Testis (tissue), 5 donors: ENCODE measurements at places on chromosomes 4 and X. TPM values are rescaled to one million over a fixed set of nuclear protein-coding genes. Genes with fewer than 3 reads are reported as not detected.
A peak's percentile ranks its signal among the peaks of the same experiment; 100 is the strongest.

- H3K4me3 ChIP-seq, result no peak overlapping the region
- H3K27ac ChIP-seq, result no peak overlapping the region
- DNase-seq, result no peak
These were observed 1.7 kb upstream of the SLC2A9 start for GRCh38 chr4:10023050-10023419.

DNA sequence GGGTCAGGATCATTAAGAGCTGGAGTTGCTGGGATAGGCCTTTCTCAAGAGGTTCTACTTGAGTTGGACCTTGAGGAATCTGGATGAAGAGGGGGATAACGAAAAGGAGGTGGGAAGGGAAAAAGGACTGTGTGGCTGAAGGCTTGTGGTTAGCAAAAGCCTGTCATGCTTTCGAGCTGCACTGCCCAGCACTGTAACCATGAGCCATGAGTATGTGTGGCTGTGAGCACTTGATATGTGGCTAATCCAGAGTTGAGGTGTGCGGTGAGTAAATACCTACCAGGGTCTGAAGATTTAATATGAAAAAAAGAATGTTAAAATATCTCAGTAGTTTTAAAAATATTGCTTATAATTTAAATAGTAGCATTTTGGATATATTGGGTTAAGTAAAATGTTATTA lies 11.4 kb downstream of the TMEM165 start:
- H3K27me3 ChIP-seq, result no peaks in the 10 kb centered on the region
- H3K4me3 ChIP-seq, result no peak overlapping the region
- H3K4me1 ChIP-seq, result no peaks in the 10 kb centered on the region
- H3K27ac ChIP-seq, result no peak overlapping the region

DNA sequence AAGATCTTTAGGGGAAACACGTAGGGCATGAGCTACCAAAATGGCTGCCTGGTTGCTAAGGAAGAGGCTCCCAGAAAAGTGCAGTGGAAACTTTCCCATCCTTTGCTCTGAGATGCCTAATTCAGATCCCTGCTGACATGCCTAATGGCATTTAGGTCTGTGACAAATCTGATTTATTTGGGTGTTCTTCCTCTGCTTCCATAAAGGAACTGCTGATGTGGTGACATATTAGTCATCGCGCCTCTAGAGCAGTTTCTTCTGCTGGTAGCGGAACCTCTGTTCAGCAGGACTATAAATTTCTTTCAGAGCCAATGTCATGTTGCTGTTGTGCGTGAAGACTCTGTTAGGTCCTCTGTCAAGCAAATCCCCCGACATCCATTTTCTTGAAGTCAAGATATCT lies 310.0 kb downstream of the PDHA2 start:
- H3K4me1 ChIP-seq, result no peaks in the 10 kb centered on the region
- H3K27me3 ChIP-seq, result no peaks in the 10 kb centered on the region
- peak overlapping the region; percentile 10 for H3K4me3 ChIP-seq
- no peak overlapping the region for H3K27ac ChIP-seq

- H3K4me3 ChIP-seq, result no peak overlapping the region
- no peak for DNase-seq
- H3K27ac ChIP-seq, result no peak overlapping the region
These were observed 1.5 kb upstream of the DIPK2B start for GRCh38 chrX:45202171-45202570.

DNA sequence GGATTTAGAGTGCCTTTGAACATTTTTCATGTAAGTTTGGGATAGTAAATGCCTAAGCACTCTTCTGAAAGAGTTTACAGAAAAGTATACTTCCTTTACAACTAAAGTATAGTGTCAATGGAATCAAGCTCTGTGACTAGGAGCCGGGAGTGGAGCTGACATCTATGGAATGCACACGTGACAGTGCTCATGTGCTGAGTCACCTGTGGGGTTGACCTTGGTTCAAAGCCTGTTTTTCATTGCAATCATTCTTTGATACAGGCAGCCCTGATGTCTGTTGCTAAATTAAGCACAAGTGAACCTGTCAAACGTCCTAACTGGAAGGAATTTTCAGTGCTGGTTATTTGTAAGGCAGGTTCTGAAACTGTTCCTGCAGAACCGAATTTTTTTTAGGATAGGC lies 82.5 kb downstream of the GPAT3 start:
- H3K27me3 ChIP-seq, result no peaks in the 10 kb centered on the region
- DNase-seq, result no peak
- no peaks in the 10 kb centered on the region for H3K4me1 ChIP-seq
- no peak overlapping the region for H3K4me3 ChIP-seq
- no peak overlapping the region for H3K27ac ChIP-seq
- H3K36me3 ChIP-seq, result no peaks in the 10 kb centered on the region

GRCh38 chr4:102563000-102563399 lies 61.8 kb downstream of the NFKB1 start:
- no peak for DNase-seq
- no peak overlapping the region for H3K4me3 ChIP-seq
- no peak overlapping the region for H3K27ac ChIP-seq
- no peaks in the 10 kb centered on the region for H3K27me3 ChIP-seq

DNA sequence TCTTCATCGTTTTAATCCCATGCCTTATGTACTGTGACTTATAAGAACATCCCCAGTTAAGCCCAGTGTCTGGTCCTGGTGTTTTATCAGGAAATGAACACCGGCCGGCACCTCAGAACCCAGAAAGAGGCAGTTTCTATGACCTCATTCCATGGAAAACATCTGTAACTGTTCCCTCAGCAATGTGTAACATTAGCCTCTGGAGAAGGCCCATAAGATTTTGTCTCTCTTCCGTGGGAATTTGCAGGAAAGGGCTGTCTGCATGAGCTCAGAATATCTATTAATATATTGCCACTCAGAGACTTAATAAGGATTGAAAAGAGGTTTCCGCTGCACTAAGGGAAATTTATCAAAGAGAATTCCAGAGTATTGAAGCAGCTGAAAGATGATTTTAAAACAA lies 3.1 kb upstream of the TCEANC start:
- H3K36me3 ChIP-seq, result no peaks in the 10 kb centered on the region
- H3K4me1 ChIP-seq, result no peaks in the 10 kb centered on the region
- H3K27ac ChIP-seq, result no peak overlapping the region
- DNase-seq, result no peak

- no peaks in the 10 kb centered on the region for H3K36me3 ChIP-seq
- H3K27ac ChIP-seq, result peak overlapping the region; percentile 98
- peak; percentile 79 for DNase-seq
- H3K4me3 ChIP-seq, result peak overlapping the region; percentile 74
- no peaks in the 10 kb centered on the region for H3K27me3 ChIP-seq
These were observed 840 bp upstream of the CLCN3 start for GRCh38 chr4:169619518-169619957.

GRCh38 chrX:33078273-33078672 lies 133.1 kb downstream of the DMD start:
- no peak for DNase-seq
- H3K27ac ChIP-seq, result no peak overlapping the region
- no peaks in the 10 kb centered on the region for H3K27me3 ChIP-seq
- H3K36me3 ChIP-seq, result no peaks in the 10 kb centered on the region

DNA sequence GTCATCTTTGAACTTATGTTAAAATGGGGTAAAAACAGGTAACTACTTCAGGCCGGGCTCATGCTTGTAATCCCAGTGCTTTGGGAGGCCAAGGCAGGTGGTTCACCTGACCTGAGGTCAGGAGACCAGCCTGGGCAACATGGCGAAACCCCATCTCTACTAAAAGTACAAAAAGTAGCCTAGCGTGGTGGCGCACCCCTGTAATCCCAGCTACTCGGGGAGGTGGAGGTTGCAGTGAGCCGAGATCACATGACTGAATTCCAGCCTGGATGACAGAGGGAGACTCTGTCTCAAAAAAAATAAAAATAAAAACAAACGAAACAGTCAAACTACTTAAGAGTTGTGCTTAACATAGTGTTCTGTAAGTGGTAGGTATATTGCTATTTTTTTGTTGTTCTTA lies 2.5 kb downstream of the DDX3X start:
- H3K36me3 ChIP-seq, result no peaks in the 10 kb centered on the region
- H3K27me3 ChIP-seq, result no peaks in the 10 kb centered on the region

- no peaks in the 10 kb centered on the region for H3K36me3 ChIP-seq
- no peak overlapping the region for H3K4me3 ChIP-seq
- peaks cover 7% of the 10 kb centered on the region for H3K4me1 ChIP-seq
- no peak overlapping the region for H3K27ac ChIP-seq
These were observed 82.5 kb downstream of the CPE start for GRCh38 chr4:165461159-165461821.

GRCh38 chr4:2886161-2886560 lies 42.5 kb downstream of the ADD1 start:
- no peaks in the 10 kb centered on the region for H3K36me3 ChIP-seq
- no peak overlapping the region for H3K27ac ChIP-seq
- H3K4me1 ChIP-seq, result peaks cover 1% of the 10 kb centered on the region
- H3K4me3 ChIP-seq, result no peak overlapping the region
- no peak for DNase-seq

DNA sequence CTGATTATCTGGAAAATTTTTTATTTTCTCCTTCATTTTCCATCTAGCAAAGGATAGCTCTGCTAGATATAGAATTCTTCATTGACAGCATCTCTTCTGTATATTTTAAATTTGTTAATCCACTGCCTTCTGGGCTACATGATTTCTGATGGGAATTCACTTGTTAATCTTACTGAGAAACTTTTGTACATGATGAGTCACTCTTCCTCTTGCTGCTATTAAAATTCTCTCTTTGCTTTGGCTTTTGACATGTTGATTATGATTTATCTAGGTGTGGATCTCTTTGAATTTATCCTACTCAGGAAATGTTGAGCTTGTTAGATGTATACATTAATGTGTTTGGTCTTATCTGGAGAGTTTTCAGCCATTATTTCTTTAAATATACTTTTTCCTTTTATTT lies 27.5 kb downstream of the OR13H1 start:
- DNase-seq, result no peak
- no peaks in the 10 kb centered on the region for H3K36me3 ChIP-seq
- H3K4me1 ChIP-seq, result no peaks in the 10 kb centered on the region
- H3K4me3 ChIP-seq, result no peak overlapping the region
- H3K27me3 ChIP-seq, result no peaks in the 10 kb centered on the region
- no peak overlapping the region for H3K27ac ChIP-seq

Gene ADAMTS3
- 6.8 TPM for total RNA-seq

- H3K27ac ChIP-seq, result no peak overlapping the region
- no peaks in the 10 kb centered on the region for H3K36me3 ChIP-seq
- no peaks in the 10 kb centered on the region for H3K27me3 ChIP-seq
These were observed 244.2 kb upstream of the MAB21L2 start for GRCh38 chr4:150337734-150338133.

DNA sequence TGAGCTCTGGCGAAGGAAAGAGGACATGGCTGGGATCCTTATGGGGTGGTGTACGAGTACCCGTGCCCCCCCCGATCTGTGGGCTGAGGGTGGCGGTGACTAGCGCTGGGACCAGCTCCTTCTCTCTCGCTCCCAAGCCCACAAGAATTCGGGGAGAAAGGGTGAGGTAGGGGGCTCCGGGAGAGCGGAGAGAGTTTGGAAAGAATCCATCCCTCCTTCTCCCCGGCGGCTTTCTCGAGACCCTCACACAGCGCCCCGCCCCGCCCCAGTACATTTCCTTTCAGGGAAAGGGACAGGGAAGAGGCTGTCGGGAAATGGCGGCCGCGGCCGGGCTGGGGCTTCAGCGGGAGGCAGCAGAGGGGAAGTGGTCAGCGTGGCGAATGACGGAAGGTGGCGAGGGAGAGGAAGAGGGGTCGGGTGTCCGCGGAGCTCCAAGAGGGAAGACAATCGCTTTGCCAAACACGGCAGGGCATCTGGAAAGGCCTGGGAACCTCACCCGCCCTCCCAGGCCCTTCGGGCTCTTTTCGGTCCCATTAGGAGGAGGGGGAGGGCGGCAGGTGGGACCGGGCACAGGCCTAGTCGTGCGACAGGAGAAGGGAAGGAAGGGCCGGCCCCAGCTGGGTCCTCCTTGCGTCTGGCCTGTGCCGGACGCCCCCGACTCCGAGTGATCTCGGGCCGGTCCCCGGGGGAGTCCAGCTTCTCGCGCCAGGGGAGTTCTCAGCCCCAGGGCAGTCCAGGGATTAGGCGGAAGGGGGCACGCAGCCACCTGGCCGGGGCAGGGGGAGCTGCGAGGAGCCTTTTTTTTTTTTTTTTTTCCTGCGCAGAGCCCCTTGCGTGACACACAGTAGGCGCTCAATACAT lies 10.2 kb downstream of the HNRNPH2 start:
- peak; percentile 65 for DNase-seq
- no peaks in the 10 kb centered on the region for H3K4me1 ChIP-seq
- H3K27me3 ChIP-seq, result no peaks in the 10 kb centered on the region
- no peaks in the 10 kb centered on the region for H3K36me3 ChIP-seq

- no peaks in the 10 kb centered on the region for H3K27me3 ChIP-seq
- no peak for DNase-seq
- H3K27ac ChIP-seq, result no peak overlapping the region
- H3K4me1 ChIP-seq, result no peaks in the 10 kb centered on the region
These were observed 27.5 kb downstream of the ARX start for GRCh38 chrX:24988314-24988713.

DNA sequence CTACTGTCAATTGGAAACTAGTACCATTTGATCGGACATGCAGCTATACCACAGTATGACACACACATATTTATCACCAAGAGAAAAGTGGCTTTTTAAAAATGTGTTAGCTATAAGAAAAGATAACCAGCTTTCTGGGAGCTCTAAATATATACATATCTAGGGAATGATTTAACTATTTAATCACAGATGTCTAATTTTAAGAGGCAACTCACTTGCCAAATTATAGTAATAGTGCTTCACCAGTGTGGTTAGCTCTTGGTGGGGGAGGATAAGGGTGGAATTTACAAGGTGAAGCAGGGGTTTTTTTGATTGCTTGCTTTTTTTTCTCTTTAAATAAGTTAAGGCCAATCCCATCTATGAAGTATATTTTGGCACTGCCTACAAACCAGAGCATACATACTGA lies 547.7 kb upstream of the DIPK2B start:
- no peaks in the 10 kb centered on the region for H3K36me3 ChIP-seq
- H3K4me3 ChIP-seq, result no peak overlapping the region
- H3K4me1 ChIP-seq, result no peaks in the 10 kb centered on the region
- no peaks in the 10 kb centered on the region for H3K27me3 ChIP-seq

- DNase-seq, result no peak
- peak overlapping the region; percentile 87 for H3K27ac ChIP-seq
- H3K4me1 ChIP-seq, result peaks cover 83% of the 10 kb centered on the region
- no peak overlapping the region for H3K4me3 ChIP-seq
- H3K27me3 ChIP-seq, result no peaks in the 10 kb centered on the region
- H3K36me3 ChIP-seq, result no peaks in the 10 kb centered on the region
These were observed 5.7 kb downstream of the SH3BP2 start for GRCh38 chr4:2798399-2799223.

- H3K36me3 ChIP-seq, result no peaks in the 10 kb centered on the region
- DNase-seq, result no peak
- H3K27me3 ChIP-seq, result no peaks in the 10 kb centered on the region
- no peaks in the 10 kb centered on the region for H3K4me1 ChIP-seq
- H3K27ac ChIP-seq, result no peak overlapping the region
These were observed 8.0 kb downstream of the PDE6B start for GRCh38 chr4:633406-633805.

DNA sequence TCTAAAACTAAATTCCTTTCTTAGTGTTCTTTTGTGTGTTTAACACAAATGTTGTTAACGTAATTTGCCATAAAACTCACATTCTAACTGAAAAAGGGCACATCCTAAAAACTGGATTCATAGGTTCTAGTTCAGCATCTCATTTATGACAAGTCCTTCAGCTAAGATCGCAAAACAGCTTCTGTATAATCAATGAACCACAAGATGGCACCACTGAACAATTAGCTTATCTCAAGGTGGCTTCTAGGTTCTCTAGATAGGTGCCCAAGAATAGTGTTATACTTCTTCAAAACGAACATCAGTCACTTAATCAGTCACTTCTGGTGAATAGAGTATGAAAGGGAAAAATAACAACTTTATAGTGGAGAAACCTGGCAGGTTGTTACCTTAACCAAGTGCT lies 54.3 kb downstream of the NRK start:
- H3K27me3 ChIP-seq, result no peaks in the 10 kb centered on the region
- DNase-seq, result no peak
- no peaks in the 10 kb centered on the region for H3K4me1 ChIP-seq
- H3K36me3 ChIP-seq, result no peaks in the 10 kb centered on the region
